ENCODE measurements at places on chromosomes 2 and 18. TPM values are rescaled to one million over a fixed set of nuclear protein-coding genes. Genes with fewer than 3 reads are reported as not detected.

The MC4R gene
- total RNA-seq = not detected

The ELOA2 gene
- total RNA-seq = not detected

The VAMP5 gene
- 68.0 TPM for total RNA-seq

The CNRIP1 gene
- not detected for total RNA-seq

The PLEKHH2 gene
- total RNA-seq = 2.4 TPM

The CDH19 gene
- not detected for total RNA-seq

The MYL12A gene
- 485 TPM for total RNA-seq

The RAPGEF4 gene
- total RNA-seq = 1.3 TPM

All from activated naive CD4-positive, alpha-beta T cell treated with anti-CD3 and anti-CD28 coated beads, Interleukin-2, amount 50 U/mL, for 72 hours (primary cell).